ENCODE measurements at places on chromosomes 2 and 18. TPM values are rescaled to one million over a fixed set of nuclear protein-coding genes. Genes with fewer than 3 reads are reported as not detected.

- no peak for DNase-seq
Observed at GRCh38 chr2:212032536-212033219, 505.9 kb downstream of the ERBB4 start.

- DNase-seq = no peak
Observed at GRCh38 chr2:127004893-127005600, 101.9 kb downstream of the BIN1 start.

- no peak for DNase-seq
Observed at GRCh38 chr18:55830544-55830943, 242.6 kb upstream of the TCF4 start.

DNA sequence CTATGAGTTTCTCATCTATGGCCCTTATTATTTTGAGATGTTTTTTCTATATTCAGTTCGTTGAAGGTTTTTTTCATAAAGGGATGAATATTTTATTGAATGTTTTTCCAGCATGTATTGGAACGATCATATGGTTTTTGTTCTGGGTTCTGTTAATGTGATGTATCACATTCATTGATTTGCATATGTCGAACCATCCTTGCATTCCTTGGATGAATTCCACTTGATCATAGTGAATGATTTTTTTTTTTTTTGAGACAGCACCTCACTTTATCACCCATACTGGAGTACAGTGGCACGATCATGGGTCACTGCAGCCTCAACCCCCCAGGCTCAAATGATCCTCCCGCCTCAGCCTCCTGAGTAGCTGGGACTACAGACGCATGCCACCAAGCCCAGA lies 5.5 kb upstream of the NEMP2 start:
- DNase-seq = no peak

CDH20 gene
- not detected for total RNA-seq

HOXD4 gene
- total RNA-seq = 28.0 TPM

GRCh38 chr2:85221067-85221691 lies 88.0 kb downstream of the TCF7L1 start:
- no peak for DNase-seq

DNA sequence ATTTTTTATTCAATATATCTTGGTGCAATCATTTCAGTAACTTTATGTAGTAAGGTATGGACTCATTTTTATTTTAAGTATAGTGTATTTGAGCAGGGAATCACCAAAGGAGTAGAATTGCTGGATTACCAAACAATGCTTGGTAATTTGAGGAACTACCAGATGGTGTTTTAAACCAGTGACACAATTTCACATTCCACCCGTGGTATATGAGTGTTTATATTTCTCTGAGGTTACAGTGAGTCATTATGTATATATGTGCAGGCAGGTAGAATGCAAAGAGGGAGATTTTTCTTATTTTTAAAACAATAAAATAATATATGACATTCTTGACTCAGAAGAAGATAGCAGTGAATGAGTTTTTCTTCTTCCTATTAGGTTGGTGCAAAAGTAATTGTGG lies 596.9 kb downstream of the DCC start:
- no peak for DNase-seq

MARS2 gene
- total RNA-seq = 5.8 TPM

LRATD1 gene
- 14.1 TPM for total RNA-seq

PPIG gene
- total RNA-seq = 21.9 TPM

GRCh38 chr18:28606686-28607085 lies 429.8 kb upstream of the CDH2 start:
- DNase-seq = no peak

DNA sequence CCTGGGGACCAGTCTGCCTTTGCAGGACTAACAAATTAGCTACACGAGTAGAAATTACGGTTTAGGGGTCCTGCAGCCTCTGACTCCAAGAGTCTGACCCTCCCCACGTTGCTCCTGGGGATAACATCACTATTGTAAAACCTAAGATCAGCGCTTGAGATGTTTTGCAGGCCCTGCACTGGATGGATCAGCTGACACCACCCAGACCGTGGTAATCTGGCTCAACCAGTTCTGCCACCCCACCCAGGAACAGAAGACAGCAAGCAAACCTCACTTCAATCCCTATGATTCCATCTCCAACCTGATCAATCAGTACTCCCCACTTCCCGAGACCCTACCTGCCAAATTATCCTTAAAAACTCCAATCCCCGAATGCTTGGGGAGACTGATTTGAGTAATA lies 31.7 kb downstream of the NGEF start:
- no peak for DNase-seq

C1QL2 gene
- not detected for total RNA-seq

DNA sequence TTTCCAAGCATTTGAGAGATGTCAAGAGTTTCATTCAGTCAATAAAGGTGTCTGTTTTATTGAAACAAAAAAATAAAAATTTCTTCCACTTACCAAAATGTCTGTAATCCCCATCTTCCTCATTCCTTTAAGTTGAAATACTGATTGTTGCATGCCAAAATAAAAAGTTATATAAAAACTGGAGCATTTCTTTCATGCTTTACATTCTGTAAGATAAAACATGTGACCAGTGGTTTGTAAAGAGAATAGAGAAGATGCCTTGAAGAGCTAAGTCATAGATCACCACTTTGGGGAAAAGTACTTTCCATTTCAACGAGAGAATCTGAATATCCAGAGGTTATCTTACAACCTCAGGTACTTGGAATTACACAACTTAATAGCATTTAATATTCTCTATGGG lies 35.9 kb upstream of the MYO1B start:
- DNase-seq = no peak

DNA sequence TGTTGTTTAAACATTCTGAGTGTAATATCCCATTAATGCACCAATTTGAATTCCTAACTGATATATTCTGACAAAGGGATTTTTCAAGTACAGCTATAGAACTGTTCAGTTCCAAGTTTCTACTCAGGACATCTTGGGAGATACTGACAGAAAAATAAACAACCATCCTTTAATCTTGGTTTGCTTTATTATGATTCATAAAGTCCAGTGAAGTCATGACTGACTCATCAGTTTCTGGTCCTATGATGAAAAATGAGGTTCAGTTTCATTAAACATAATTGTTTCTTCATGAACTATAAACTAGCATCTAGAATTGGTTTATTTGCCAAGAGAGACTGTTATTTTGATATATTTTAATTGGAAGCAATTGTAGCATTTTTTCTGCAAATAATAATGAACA lies 896.2 kb downstream of the CCDC85A start:
- DNase-seq = no peak

SATB2 gene
- total RNA-seq = 2.7 TPM

GRCh38 chr2:142983174-142983573 lies 105.7 kb downstream of the KYNU start:
- DNase-seq = no peak

DNA sequence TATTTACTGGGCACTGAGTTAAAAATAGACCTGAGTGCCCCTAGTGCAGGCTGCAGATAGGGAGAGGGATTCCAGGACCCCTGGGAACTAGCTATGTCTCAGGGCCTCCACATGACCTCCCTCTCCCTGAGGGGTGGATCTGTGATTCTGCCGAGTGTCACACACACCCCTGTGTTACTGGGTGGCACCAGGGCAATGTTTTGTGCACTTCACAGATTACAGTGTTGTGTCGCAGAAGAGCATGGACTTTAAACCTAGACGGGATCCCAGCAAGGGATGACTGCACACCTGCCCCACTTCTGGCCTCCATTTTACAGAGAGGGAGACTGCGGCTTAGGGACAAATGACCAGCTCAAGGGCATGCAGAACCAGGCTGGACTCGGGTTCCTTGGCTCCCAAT lies 65.6 kb downstream of the ZFP36L2 start:
- DNase-seq = no peak

KLHL14 gene
- total RNA-seq = 3.0 TPM

DNA sequence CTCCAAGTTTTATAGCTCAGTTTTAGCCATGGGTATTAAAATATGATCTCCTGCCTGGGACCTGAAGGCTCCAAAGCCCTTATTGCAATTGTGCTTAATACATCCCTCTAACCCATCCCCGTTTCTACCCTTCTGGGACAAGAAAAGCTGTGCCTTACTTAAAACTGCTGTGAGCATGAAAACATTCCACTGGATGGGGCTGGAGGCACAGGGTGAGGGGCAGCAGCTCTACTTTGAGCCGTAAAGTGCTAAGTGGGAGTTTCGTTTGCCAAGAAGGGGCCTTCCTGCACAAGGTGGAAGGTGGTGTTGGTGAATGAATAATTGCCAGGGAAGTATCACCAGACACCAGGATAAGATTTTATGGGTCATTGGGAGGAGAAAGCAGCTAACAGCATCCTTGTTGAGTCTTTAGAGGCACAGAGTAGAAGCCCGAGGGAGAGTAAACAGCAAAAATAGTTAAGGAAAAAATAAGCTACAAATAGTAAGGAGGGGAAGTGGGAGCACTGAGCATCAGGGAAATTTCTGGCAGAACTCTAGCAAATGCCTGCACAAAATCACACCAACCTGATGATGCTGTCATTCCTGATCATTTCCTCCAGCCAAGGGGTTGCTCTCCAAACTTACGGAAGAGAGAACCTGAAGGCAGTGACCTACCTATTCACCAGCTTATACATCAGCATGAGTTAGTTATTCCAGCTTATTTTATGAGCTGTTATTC lies 218.4 kb downstream of the MREG start:
- DNase-seq = no peak

DNA sequence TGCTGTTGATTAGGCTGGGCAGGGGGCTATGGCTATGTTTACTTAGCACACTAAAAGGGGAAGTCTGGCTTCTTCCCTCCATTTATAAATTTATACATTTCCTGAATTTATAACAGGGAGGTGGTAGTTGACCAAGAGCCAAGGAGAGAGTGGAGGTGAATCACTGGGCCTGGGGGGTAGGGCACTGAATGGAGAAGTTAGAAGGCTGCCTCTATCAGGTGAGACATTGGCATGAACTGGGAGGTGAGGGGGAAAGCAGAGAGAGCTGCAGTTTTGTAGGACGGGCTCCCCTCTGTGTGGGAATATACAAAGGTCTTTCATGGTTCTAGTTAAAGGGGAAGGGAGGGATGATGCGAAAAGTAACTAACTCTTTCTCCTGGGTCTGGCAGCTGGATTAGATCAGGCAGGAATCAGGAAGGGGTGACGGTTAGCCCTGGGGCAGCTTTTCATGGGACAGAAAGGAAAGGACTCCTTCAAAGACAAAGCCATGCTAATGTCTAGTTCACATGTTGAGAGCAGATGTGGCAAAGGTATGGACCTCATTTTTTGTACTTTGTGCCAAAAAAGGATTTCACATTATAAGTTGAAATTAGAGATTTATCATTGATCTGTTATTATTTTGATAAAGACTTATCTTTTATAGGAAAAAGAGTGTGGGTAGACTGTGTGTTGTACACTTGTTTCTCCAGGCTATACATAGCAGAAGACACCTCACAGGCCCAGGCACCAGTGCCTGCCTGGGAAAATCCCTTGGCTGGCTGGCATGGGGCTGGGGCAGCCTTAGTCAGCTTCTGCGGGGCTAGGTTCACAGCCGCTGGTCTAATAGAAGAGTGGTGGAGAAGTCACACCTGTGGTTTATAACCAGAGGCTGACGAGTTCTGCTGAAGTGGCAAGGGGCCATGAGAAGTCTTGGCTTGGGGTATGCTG lies 158.7 kb downstream of the CLIP4 start:
- DNase-seq = no peak

C2orf72 gene
- 0.29 TPM for total RNA-seq

GRCh38 chr2:226873826-226874225 lies 38.0 kb downstream of the RHBDD1 start:
- DNase-seq = no peak

TDRD15 gene
- not detected for total RNA-seq

GRCh38 chr2:5894355-5894754 lies 202.2 kb downstream of the SOX11 start:
- no peak for DNase-seq

PLB1 gene
- total RNA-seq = 1.2 TPM

GRCh38 chr2:62140426-62141141 lies 55.3 kb upstream of the B3GNT2 start:
- DNase-seq = no peak

SLC9A2 gene
- total RNA-seq = 0.86 TPM

DNA sequence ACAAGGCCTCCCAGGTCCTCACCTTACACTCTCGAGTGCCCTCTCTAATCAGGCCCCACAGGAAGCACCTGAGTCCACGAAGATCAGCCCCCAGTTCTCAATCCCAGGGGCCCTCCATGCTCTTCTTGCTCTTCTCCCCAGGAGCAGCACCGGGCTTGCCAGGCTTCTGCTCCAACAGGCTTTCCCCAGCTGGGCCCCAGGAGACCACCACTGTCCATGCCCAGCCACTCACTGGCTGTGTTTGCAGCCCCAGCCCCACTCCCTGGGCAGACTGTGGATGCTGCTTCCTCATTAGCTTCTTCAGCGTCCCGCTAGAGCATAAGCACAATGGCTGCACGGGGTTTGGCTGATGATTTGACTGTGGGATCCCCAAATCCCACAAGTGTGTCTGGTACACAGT lies 781.9 kb downstream of the GALR1 start:
- DNase-seq = no peak

GRCh38 chr2:129732630-129733026 lies 246.8 kb upstream of the RAB6C start:
- DNase-seq = no peak
